Esophagus muscularis mucosa (tissue), 4 donors: ENCODE measurements at places on chromosomes 11 and 22. TPM values are rescaled to one million over a fixed set of nuclear protein-coding genes. Genes with fewer than 3 reads are reported as not detected.

OSBP2 gene
- 3.0 TPM for total RNA-seq

- peak overlapping the region; percentile 70 for H3K4me3 ChIP-seq
- no peaks in the 10 kb centered on the region for H3K36me3 ChIP-seq
These were observed 16.1 kb downstream of the MIAT start for GRCh38 chr22:26673486-26673885.

LRRN4CL gene
- total RNA-seq, result 29.9 TPM

DNA sequence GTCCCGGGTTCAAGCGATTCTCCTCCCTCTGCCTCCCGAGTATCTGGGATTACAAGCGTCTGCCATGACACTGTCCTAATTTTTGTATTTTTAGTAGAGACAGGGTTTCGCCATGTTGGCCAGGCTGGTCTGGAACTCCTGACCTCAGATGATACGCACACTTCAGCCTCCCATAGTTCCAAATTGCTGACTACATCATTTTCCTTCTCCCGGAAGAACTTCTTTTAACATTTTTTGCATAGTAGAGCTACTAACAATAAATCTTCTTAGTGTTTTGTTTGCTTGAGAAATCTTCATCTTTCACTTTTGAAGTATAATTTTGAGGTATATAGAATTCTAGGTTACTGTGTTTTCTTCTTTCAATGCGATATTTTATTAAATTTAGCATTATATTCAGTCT, 1415.1 kb upstream of the RAG2 start:
- H3K27ac ChIP-seq, result no peak overlapping the region
- no peaks in the 10 kb centered on the region for H3K27me3 ChIP-seq
- no peaks in the 10 kb centered on the region for H3K36me3 ChIP-seq
- DNase-seq, result no peak

DNA sequence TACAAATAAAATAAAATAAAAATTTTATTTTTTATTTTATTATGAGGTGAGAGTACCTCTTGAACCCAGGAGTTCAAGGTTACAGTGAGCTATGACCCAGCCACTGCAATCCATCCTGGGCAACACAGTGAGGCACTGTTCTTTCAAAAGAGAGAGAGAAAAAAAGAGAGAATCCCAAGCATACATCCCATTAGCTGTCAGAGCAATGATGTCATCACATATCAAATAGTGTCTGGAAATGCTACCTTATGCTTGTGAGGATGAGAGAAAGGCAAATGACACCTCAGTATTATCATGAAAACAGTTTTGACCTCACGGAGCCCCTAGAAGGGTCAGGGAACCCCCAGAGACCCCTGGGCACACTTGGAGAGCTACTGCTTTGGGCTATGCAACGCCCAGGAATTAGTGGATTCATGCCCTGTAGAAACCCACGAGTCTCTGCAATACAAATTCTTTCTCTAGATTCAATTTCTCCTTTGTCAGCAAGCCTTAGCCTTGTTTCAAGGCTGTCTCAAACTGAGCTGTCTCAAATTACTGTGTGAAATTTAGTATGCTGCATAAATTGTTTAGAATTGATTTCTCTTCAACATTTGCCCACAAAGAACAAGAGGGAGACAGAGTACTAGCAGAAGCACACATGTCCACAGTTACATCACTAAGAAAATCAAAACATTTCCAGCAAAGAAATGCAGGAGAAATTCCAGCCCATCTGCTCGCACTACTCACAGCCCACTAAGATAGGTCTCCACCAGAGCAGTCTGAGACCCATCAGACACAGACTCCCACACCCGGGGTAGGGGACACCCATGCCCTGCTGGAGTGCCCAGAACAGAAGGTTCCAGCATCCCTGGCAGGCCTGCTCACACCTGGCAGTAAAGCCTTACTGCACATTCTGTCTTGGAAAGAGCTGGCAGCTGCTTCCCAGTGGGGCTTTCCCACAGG, 18.1 kb downstream of the DGCR2 start:
- peaks cover 39% of the 10 kb centered on the region for H3K4me1 ChIP-seq
- no peaks in the 10 kb centered on the region for H3K27me3 ChIP-seq
- no peak for DNase-seq
- H3K27ac ChIP-seq, result peak overlapping the region; percentile 49

- DNase-seq, result no peak
- H3K27me3 ChIP-seq, result no peaks in the 10 kb centered on the region
- H3K36me3 ChIP-seq, result peaks cover 98% of the 10 kb centered on the region
- no peak overlapping the region for H3K27ac ChIP-seq
- H3K4me3 ChIP-seq, result no peak overlapping the region
- H3K4me1 ChIP-seq, result no peaks in the 10 kb centered on the region
These were observed 43.8 kb downstream of the CEP164 start for GRCh38 chr11:117371453-117371852.

PHETA2 gene
- total RNA-seq, result 16.6 TPM

RAB3IL1 gene
- 31.5 TPM for total RNA-seq

DNA sequence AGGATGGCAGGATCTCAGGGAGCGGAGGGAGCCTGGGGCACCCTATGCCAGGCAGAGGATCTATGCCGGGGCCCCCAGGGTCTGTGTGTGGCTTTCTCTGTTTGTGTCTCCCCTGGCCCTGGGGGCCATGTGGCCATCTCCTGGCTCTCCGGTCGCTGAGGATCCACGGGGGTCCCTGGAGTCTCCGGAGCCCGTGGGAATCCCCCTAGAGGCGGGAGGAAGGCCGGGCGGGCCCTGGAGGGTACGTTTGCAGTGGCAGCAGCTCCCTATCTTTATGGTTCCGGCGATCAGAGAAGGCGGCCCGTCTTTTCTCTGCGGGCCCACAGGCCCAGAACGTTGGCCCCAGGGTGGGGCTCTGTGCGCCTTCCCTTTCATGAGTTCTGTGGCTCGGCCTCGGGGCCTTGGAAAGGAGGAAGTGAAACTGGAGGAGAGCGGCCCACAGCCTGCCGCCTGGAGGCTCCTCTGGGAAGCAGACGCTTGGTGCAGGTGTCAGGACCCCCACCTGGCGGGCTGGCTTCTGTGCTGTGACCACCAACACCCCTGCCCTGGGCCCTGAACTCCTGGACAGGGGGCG, 82.1 kb downstream of the KCNQ1 start:
- H3K4me3 ChIP-seq, result no peak overlapping the region
- no peaks in the 10 kb centered on the region for H3K36me3 ChIP-seq
- no peaks in the 10 kb centered on the region for H3K27me3 ChIP-seq
- no peak for DNase-seq
- H3K4me1 ChIP-seq, result peaks cover 7% of the 10 kb centered on the region

C11orf42 gene
- total RNA-seq, result not detected

DNA sequence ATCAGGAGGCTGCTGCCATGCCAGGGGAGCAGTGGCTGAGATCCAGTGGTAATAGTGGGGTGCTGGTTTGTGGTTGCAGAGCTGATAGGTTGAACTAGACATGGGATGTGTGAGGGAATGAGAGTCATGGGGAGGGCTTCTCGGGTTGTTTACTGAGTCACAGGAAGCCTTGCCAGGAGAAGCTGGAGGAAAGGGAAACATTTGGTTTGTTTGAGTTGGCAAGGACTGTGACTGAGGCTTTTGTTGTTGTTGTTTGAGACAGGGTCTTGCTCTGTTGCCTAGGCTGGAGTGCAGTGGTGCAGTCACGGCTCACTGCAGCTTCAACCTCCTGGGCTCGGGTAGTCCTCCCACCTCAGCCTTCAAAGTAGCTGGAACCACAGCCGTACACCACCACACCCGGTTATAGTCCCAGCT, 49.3 kb downstream of the CABIN1 start:
- H3K36me3 ChIP-seq, result peaks cover 92% of the 10 kb centered on the region
- peaks cover 16% of the 10 kb centered on the region for H3K4me1 ChIP-seq
- DNase-seq, result no peak
- H3K27me3 ChIP-seq, result no peaks in the 10 kb centered on the region

DNA sequence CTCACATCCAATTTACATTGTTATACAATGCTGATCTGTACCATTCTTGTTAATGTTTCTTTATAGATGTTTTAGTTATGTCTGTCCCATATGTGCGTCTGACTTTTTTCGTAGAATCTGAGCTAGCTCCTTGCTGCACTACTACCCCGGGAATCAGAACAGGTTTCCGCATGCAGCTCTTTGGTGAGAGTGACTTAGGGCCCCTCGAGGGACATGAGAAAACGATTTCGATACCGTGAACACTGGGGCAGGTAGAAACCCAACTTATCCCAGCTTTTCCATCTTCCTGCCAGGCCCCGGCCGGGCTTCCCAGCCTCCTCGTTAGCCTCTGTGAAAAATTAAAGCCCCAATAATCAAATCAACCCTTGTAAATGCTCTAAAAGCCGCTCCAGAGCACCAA, 23.4 kb upstream of the PKNOX2 start:
- H3K27me3 ChIP-seq, result peaks cover 55% of the 10 kb centered on the region
- no peaks in the 10 kb centered on the region for H3K36me3 ChIP-seq
- H3K27ac ChIP-seq, result no peak overlapping the region
- peaks cover 6% of the 10 kb centered on the region for H3K4me1 ChIP-seq

- no peak overlapping the region for H3K27ac ChIP-seq
- no peaks in the 10 kb centered on the region for H3K27me3 ChIP-seq
- H3K36me3 ChIP-seq, result no peaks in the 10 kb centered on the region
- no peak overlapping the region for H3K4me3 ChIP-seq
- DNase-seq, result no peak
These were observed 43.1 kb downstream of the MTMR3 start for GRCh38 chr22:29926057-29926456.

DNA sequence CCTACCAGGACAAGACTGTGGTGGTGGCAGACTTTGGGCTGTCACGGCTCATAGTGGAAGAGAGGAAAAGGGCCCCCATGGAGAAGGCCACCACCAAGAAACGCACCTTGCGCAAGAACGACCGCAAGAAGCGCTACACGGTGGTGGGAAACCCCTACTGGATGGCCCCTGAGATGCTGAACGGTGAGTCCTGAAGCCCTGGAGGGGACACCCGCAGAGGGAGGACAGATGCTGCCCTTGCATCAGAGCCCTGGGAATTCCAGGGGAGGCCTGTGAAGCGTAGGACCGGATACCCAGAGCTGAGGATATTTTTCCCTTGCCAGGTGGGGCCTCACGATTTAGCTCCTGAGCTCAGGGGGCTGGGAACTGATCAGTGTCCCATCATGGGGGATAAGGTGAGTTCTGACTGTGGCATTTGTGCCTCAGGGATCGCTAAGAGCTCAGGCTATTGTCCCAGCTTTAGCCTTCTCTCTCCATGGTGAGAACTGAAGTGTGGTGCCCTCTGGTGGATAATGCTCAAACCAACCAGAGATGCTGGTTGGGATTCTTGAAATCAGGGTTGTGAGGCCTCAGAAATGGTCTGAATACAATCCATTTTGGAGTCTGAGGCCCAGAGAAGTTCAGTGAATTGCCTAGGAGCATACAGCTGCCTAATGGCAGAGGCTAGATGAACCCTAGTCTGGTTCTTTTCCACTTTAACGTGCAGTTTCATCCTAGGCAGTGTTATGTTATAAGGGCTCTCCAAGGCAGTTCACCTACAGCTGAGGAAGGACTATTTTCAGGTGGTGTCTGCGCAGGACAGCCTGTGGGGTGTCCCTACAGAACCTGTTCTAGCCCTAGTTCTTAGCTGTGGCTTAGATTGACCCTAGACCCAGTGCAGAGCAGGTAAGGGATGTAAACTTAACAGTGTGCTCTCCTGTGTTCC, 19.5 kb downstream of the PIK3IP1 start:
- DNase-seq, result no peak
- H3K27me3 ChIP-seq, result no peaks in the 10 kb centered on the region
- peak overlapping the region; percentile 44 for H3K27ac ChIP-seq
- H3K36me3 ChIP-seq, result peaks cover 29% of the 10 kb centered on the region
- H3K4me1 ChIP-seq, result peaks cover 5% of the 10 kb centered on the region
- H3K4me3 ChIP-seq, result no peak overlapping the region

IRAG1 gene
- 248 TPM for total RNA-seq

TNKS1BP1 gene
- total RNA-seq, result 145 TPM

SLC22A9 gene
- not detected for total RNA-seq

DNA sequence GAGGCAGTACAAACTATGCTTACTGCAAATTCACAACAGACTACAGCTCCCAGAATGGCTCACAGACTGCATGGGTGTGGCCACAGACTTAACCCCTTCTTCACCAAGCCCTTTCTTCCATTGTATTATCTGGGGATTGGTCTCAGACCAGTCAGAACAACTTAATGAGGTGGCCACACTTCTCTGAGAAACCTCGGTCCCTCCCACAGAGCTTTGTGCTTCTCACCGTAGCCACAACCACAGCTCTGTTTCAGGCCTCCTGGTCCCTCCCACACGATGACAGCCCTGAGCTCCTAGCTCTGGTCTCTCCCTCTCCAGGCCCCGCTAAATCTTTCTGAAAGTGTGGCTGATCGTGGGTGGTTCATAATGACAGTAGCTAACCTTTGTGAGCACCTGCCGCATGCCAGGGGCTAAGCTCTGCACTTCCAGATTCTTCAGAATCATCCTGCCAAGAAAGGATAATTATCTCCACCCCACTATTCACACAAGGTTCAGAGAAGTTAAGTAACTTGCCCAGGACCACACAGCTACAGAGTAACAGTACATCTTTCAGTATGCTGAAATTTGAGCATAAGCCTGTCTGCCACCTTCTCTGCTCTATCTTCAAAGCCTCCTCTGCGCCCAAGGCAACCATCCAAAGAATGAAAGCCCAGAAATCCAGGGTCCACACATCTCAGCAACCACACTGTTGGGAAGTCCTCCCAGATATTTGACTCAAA, 5.4 kb downstream of the PDE2A start:
- H3K36me3 ChIP-seq, result no peaks in the 10 kb centered on the region
- no peak for DNase-seq
- H3K4me3 ChIP-seq, result no peak overlapping the region
- no peaks in the 10 kb centered on the region for H3K27me3 ChIP-seq
- no peak overlapping the region for H3K27ac ChIP-seq

PDGFD gene
- 8.4 TPM for total RNA-seq

DNA sequence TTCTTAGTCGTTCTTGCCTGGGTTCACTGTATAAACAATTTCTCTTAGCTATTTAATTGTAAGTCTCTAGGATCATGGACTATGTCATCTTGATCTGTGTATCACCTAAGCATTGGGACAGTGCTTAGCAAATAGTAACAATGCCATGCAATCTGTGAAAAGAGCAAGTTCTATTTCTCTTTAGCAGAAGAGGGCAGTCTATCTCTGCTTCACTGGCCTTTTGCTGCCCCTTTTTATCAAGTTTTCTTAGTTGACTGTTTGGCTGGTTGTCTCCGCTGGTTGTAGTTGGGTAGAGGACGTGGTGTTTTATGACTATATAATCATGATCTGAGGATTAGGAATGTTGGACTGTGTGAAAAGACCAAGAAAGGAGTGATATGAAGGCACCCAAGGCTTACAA, 315.0 kb downstream of the JRKL start:
- DNase-seq, result no peak
- H3K27ac ChIP-seq, result no peak overlapping the region
- no peaks in the 10 kb centered on the region for H3K27me3 ChIP-seq
- no peaks in the 10 kb centered on the region for H3K36me3 ChIP-seq
- H3K4me3 ChIP-seq, result no peak overlapping the region

- DNase-seq, result peak; percentile 47
- H3K27me3 ChIP-seq, result no peaks in the 10 kb centered on the region
- H3K4me3 ChIP-seq, result no peak overlapping the region
- H3K36me3 ChIP-seq, result no peaks in the 10 kb centered on the region
- H3K4me1 ChIP-seq, result no peaks in the 10 kb centered on the region
These were observed 49.8 kb upstream of the PLET1 start for GRCh38 chr11:112310419-112310818.

DNA sequence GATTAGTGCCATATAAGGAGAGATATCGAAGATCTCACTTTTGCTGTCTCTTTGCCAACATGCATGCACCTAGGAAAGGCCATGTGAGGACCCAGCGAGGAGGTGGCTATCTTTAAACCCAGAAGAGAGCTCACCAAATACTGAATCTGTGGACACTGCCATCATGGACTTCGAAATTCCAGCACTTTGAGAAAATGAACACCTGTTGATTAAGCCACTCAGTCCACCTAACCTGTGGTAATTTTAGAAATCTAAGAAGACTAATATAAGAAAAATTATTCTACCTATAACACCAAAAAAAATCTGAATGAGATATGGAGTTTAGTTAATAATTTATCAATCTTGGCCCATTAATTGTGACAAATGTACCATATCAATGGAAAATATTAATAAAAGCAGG, 193.6 kb upstream of the CARD18 start:
- no peak overlapping the region for H3K27ac ChIP-seq
- no peak for DNase-seq
- H3K4me3 ChIP-seq, result no peak overlapping the region
- no peaks in the 10 kb centered on the region for H3K36me3 ChIP-seq
- H3K27me3 ChIP-seq, result no peaks in the 10 kb centered on the region
